ENCODE measurements at places on chromosomes 11 and 22.

DNA sequence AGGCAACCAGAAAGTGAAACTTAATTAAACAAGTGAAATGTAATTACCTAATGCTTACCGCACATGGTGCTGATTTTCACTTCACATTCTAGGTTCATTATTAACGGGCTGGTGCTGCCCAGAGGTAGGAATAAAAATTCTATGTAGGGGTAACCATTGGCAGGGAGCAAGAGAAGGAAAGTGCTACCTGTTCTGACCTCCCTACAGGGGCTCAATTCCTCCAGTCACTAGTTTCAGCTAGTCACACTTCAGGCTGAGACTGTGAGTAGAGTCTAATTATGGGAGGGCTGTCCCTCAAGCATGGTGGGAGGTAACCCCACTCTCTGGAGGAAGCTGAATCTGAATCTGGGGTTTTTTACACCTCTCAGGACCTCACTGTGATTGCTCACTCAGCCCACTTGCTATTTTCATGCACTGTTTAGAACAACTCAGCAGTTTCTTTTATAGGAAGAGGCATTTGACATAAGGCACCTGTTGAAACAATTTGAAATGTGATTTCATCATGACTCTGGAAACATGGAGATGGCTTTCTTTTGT is 75.4 kb downstream of the MAML2 start:
- DNase-seq: no peak

GRCh38 chr11:60357771-60358170 is 20.6 kb upstream of the MS4A7 start:
- DNase-seq: no peak

- no peak for DNase-seq
Observed at GRCh38 chr11:27688076-27688475, 12.2 kb downstream of the BDNF start.

- no peak for DNase-seq
Observed at GRCh38 chr11:61023086-61023965, 51.8 kb downstream of the CD6 start.

DNA sequence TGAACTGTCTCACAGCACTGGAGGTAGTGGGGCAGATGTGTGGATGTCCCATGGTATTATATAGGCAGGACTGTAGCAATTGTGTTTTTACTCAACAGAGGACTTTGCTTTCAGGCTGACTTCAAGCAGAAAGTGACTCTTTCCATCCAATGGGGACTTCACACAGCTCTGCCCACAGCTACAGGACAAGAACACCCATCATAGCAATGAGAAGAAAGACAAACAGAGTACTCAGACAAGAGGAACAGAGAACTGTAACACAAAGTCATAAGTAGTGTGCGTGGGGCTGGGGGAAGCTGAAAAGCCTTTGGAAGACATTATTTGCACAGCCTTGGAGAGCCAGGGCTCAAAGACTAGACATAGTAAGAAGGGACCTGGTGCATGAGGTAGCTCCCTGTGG is 70.3 kb downstream of the CCDC81 start:
- no peak for DNase-seq

- DNase-seq: no peak
Observed at GRCh38 chr11:120186456-120186773, 24.4 kb upstream of the OAF start.

DNA sequence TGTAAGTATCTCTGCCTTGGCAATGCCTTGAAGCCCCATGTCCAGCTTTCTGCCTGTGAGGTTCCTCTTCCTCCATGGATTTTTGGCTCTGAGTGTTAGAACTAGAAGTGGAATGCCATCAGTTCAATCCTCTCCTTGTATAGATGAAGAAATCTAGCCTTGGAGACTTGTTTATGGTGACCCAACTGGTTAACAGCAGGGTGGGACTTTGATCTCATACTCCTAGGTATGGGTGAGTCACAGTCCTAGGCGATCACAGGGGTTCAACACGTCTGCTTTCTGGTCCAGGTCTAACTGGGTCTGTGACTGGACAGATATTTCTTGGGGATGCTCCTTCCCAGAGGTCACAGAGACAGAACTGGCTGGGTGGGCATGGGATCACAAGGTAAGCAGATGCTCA is 9.2 kb upstream of the MTFP1 start:
- no peak for DNase-seq

GRCh38 chr11:10573028-10573427 is 4.6 kb upstream of the LYVE1 start:
- no peak for DNase-seq

DNA sequence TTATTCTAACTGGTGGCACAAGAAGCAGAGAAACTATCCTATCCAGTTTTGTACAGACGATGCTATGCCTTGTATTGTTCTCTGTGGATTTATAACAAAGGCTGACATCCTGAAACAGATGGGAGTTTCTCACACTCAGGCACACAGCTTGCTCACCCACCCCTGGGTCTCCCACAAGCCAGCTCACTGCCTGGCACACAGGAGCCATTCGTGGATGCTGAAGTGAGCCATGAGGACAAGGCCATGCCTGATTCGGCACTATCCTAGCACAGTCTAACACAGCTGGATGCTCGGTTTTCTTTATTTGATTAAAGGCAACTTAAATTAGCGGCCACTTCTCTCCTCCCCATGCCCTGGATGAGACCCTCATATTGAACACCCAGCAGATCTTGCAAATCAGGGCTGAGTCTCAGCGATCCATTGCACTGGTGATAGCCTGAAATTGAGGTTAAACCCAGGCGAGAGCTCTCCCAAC is 25.7 kb upstream of the TMPRSS4 start:
- DNase-seq: no peak

- DNase-seq: no peak
Observed at GRCh38 chr22:47090591-47091245, 328.3 kb downstream of the TBC1D22A start.

DNA sequence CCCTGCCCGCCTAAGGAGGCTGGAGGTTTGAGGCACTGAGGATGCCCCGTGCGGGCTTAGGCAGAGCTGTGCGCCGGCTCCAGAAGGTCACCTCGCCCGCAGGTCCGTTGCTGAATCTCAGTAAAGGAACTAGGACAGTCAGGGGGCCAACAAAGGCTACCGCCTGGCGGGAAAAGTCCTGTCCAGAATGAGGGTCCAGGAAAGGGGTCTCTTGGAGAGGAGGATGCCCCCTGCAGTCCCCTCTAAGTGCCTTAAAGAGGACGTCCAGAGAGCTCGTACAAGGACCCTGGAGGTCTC is 548 bp downstream of the PVALB start:
- no peak for DNase-seq

DNA sequence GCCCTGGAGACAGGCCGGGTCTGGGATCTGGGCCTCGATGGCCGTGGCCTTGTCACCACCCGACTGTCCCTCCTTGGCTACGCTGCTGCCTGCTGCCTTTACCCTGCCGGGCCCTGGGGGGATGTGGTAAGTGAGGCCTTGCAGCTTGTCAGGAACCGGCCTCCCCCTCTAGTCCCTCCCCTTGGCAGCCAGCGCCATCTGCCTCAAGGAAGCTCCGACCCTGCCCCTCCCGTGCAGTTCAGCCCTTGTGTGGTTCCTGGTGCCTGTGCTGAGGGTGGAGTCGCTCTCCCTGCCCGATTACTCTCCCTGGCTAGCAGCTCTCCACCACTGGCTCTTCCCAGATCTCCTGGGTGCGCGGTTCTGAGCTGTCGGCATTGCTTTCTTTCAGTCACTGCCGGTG is 33.7 kb downstream of the CTTN start:
- no peak for DNase-seq

DNA sequence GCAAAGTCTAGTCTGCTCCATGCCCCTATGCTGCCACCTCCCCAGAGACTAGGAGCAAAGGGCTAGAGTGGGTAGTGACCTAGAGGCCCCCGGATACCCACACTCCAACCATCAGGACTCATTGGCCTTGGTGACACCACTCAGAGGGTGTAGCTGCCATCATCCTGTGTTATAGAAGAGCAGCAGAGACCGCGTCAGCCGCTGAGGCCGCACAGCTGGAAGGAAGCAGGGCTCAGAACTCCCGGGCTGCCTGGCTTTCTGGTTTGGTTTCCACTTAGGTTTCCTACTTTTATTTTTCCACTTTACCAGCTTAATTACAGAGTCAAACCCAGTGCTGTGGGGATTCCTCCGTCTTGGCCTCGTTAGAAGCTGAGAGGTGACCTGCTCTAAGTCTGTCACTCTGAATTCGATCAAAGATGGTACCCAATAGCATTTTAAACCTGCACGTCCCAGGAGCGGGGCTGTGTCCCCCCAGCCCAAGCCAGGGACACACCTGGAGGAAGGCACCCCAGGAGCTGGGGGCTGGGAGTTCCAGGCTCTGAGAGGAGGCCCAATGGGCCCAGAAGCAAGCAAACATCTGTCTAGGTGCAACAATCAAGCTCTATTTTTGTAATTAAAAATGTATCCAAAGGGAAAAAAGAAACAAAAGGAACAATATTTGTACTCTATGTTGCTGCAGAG is 2.1 kb upstream of the CDKN1C start:
- DNase-seq: no peak

DNA sequence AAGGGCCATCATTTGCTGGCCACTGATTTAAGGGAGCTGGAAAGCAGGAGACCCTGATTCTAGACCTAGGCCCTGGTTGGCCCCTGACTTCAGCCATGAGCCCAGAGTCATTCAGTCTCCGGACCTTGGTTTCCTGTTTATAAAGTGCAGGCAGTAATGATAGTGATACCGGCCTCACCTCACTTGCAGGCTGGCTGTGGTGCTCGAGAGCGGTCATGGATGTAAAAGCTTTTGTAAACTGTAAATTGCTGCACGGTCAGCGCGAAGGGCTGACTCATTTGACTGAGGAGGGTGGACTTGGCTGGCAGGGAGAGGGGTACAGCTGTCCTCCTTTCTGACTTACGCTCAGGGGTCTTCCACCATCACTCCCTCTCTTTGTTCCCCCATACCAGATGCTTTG is 37.4 kb downstream of the FBLN1 start:
- no peak for DNase-seq

GRCh38 chr11:67320011-67320410 is 16.7 kb downstream of the SSH3 start:
- no peak for DNase-seq

DNA sequence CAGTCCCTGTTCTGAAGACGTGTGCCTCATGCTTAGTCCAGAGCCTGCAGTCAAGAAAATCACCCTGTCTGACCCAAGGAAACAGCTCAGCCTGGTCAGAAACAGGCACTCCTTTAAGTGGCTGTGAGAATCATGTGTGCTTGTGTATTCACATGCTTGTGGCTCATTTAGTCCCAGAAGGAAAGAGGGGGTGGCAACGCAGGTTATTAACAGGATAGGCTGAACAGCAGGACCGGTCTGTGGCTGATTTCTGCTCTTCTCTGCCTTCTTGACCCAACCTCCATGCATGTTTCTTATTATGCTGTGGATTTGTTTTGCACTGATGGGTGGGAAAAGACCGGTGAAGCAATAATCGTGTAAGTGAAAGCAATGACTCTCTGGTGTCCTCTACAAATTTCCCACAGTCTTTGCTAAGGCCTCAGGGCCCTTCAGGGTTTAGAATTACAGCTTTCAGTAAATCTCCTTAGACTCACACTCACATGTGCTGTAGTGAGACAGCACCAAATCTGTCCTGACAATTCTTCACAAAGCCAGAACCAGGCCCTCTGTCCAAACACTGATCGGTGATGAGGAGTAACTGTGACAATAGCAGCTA is 288.1 kb downstream of the ETS1 start:
- DNase-seq: no peak

DNA sequence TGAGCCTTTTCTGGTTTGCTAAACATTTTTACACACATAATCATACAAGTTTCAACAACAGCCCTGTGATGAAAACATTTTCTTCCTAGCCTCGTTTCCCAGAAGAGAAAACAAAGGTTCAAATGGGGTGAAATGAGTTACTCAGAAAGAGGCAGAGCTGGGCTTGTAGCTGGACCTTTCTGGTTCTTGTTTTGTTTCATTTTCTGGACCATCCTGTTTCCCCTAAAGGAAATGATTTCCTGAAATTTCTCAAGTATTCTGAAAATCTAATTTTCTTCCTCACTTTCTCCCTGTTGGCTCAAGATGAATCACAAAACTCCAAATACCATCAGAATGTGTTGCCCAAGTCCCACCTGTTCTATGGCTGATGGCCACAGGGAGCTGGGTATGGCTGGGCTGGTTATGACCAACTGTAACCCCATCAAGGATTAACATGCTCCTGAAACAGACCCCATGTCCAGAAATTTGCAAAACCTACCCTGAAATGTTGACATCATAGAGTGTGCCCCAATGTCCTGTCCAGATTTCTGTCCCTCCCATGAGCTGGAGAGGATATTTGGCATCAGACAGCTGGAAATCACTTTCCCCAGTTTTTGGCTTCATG is 6.7 kb upstream of the APOL4 start:
- no peak for DNase-seq

GRCh38 chr11:128830290-128831173 is 36.6 kb downstream of the KCNJ1 start:
- DNase-seq: no peak

- DNase-seq: no peak
Observed at GRCh38 chr11:19803506-19803998, 90.9 kb downstream of the NAV2 start.

GRCh38 chr11:2577031-2577990 is 122.5 kb downstream of the KCNQ1OT1 start:
- no peak for DNase-seq

GRCh38 chr22:44364751-44365130 is 52.0 kb upstream of the SHISAL1 start:
- no peak for DNase-seq

GRCh38 chr11:125222494-125222893 is 57.9 kb downstream of the PKNOX2 start:
- DNase-seq: no peak

DNA sequence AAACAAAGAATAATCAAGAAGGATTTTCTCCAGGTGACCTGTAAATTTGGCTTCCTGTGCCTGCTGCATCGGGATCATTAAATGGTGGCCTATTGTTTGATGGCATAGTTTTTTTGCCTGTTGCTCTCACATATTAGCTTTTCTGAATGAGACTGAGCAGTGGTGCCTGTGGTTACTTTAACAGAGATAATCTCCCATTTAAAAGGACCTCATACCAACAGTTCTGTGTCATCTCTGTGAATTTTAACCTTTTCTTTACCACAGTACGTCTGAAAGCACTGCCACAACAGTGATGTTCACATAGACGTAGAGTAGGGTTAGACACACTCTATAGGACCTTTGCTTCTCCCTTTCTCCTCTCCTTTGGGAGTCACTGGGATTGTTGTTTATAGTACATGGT is 22.9 kb upstream of the RCE1 start:
- no peak for DNase-seq

DNA sequence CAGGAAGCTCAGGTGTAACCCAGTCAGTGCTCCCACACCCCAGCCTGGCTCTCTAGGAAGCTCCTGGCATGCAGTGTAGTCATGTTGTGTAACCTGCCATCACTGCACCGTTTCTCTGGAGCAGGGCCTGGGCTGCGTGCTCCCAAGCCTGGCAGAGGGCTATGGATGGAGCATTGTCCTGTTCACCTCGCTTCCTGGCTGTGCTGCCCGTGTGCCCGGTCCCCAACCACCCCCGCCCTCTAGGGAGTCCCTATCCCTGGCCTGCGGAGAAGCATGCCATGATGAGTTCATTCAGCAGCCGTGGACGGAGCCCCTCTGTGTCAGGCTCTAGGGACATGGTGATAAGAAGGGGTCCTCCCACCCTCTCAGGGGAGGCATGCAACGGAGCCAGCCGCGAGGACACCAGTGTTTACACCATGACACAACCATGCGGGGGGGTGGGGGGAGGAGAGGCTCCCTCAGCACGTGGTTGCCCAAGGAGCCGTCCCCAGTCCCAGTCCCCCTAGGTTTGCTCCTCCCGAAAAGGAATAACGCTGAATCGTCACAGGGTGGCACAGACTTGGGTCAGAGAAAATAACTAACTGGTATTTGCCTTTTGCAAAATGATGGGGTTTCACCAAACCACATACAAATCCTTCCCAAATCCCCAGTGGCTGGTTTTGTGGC is 73.1 kb downstream of the FBLN1 start:
- no peak for DNase-seq

- no peak for DNase-seq
Observed at GRCh38 chr11:79439410-79439885, 1.4 kb downstream of the TENM4 start.

Measured in AML-193 (cell line).